ENCODE measurements at places on chromosomes 3 and 15.

DNA sequence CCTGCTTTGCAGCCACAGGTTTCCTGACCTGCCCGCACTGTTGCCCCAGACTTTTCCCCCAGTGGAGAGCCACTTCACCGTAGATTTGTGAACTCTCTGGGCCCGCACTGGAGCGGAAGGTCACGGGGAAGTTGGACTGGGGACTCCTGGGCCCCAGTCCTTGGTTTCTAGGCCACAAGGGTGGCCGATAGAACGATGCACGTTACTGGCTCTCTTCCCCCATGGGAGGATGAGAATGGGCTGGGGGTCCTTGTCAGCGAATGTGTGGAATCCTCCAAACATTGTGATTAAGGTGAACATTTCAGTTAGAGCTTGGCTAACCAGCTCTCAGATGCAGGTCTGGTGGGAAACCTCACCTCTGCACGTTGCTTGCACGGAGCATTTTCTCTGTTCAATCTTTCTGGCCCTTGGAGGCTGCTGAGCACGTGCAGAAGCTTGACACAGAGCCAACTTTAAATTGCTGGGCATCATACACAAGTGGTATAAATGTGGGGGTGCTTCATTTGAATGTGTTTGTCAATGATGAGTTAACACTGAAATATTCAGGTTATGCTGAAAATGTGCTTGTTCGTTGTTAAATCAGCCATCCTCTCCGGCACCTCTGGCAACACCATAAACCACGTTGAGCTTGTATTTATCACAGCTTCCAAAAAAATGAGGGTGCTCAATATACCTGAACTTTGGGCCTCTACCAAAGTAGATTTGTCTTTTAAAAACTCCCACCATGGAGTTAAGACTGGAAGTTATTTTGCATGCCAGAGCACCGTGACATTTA lies 976 bp downstream of the DIS3L start:
- DNase-seq: peak; percentile 75

DNA sequence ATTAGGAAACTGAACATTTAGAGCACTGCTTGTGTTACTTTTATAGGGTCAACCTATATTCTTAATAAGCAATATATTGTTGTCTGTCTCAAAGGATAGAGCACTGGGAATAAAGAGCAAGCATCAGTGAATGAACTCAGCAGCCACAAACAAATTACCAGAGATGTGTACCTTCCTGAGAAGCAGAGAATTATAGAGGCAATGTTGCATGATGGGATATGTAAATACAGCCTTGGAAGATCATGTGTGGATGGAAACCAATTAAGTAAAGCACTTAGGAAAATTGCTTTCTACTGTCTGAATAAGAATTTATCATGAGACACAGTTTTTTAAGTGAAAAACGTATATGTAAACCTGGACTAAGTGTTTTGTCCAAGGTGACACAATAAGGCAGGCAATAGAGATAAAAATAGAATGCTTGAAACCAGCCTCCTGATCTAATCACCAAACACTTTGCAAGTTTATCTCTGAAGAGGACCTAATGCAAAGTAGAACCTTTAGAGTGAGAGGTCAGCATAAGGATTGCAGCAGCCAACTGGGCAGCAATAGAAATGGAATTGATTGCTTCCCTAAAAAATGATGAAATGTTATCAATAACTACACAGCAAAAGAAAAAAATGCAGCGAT lies 848.0 kb downstream of the TUSC7 start:
- no peak for DNase-seq

GRCh38 chr15:44633603-44634002 lies 29.9 kb downstream of the SPG11 start:
- DNase-seq: peak; percentile 17

GRCh38 chr15:71440489-71441110 lies 325.3 kb downstream of the THSD4 start:
- DNase-seq: peak; percentile 57

- peak; percentile 64 for DNase-seq
Measured at GRCh38 chr15:38696109-38696727, 131.6 kb upstream of the RASGRP1 start.

DNA sequence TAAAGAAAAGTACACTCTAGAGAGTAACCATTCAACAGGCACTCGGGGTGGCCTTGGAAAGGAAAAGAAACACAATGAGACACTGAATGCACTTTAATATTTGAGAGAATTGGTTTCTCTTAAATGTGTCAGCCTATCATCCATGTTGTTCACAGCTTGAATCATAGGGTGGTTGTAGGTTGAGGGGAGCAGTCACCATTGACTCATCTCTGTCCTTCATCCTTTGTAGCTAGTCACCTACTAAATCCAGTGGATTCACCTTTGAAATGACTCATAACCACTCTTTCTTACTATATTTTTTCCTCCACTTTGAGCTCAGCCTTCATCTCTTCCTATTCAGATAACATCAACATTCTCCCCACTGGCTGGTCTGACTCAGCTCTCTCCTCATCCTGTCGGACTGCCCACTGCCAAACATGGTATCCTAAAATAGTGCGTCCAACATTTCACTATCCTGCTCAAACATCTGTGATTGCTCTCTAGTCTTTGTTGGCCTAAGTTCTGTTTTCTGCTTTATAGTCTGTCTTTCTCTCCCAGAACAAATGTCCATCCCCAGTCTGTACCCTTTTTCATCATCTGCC lies 182.7 kb upstream of the GADL1 start:
- DNase-seq: peak; percentile 96

DNA sequence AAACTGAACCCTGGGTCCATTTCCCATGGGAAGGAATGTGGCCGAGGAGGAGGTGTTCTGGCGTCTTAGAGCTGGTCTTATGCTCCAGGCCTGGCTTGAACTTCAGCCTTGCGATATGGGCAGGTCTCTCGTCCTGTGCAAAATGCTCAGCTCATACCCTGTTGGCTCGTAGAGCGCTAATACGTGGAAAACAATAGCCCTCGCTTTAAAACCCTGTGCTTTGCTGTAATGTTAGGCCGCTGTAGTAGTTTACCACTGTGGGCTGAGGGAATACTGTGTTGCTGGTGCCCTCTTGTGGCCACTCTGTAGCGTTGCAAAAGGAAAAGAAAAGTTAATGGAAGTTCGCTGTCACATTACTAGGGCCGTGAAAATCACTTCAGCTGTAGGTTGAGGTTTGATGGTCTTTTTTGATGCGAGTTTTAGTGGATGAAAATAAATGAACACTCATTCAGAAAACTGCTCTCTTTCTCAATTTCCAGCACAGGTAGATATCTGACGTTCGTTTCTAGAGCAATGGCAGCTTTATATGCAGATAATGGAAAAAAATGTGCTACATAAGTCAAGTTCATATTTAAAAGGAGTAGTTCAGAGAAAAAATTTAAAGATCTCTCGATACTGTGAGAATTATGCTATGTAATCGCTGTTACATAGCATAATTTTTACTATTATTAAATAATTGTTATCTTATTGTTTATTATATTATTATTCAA lies 92.9 kb downstream of the MCTP2 start:
- DNase-seq: peak; percentile 12

DNA sequence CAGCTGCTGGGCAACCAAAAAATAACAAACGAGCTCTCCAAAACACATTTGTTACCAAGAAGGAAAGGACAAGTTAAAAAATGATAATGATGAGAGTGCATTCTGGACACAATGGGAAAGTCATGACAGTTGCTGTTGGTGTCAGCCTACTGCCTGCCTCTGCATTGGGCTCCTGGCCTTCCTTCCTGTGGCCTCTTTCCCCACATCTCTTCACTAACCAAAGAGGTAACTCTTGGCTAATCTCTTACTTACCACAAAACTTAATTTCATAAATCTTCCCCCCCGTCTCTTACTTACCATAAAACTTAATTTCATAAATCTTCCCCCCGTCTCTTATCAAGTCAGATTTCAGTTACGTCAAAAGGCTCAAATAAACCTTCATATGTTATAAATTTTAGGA lies 58.6 kb downstream of the AGTR1 start:
- no peak for DNase-seq

GRCh38 chr3:61569856-61570580 lies 8.6 kb downstream of the PTPRG start:
- DNase-seq: no peak

GRCh38 chr15:58146749-58147148 lies 8.6 kb downstream of the AQP9 start:
- no peak for DNase-seq

GRCh38 chr15:57600197-57600596 lies 8.5 kb downstream of the MYZAP start:
- DNase-seq: no peak

DNA sequence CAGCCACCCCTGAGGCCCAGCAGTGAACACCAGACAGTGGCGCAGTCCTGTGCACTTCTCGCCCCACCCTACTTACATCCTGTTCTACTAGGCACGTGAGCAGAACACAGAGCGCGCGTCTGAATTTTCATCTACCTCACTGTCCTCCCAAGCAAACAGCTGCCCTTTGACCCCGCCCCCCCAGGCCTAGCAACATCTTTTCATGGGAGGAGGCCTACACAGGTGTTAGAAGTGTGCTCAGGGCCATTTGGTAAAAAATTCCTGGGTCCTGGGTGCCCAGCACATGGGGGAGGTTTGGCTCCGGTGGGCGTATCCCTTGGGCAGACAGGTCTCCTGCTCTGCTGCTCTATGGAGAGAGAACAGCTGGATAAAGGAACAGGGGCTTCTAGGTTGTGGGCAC lies 95.0 kb downstream of the MYLK start:
- no peak for DNase-seq

DNA sequence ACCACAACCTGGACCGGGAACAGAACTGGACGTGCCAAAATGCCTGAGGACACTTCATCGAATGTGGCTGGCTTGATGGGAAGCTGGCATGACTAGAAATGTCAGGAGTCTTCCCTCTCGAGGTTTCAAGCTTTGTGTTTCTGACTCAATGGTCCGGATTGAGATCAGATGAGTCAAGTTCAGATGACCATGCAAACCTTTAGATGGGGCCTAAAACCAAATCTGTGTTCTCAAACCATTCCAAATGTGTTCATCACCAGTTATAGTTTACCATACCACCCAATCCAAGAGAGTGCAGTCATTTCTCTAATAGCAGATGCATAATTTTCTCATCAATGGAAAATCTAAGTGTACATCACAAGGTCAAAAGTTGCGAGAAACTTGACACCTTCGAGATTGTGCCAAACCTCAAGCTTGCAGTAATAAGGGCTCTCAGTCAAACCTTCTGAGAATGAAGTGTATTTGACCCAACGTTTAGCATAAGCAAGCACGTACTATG lies 369.1 kb downstream of the RORA start:
- peak; percentile 65 for DNase-seq

- DNase-seq: no peak
Measured at GRCh38 chr3:195556390-195556789, 13.3 kb upstream of the PPP1R2 start.

DNA sequence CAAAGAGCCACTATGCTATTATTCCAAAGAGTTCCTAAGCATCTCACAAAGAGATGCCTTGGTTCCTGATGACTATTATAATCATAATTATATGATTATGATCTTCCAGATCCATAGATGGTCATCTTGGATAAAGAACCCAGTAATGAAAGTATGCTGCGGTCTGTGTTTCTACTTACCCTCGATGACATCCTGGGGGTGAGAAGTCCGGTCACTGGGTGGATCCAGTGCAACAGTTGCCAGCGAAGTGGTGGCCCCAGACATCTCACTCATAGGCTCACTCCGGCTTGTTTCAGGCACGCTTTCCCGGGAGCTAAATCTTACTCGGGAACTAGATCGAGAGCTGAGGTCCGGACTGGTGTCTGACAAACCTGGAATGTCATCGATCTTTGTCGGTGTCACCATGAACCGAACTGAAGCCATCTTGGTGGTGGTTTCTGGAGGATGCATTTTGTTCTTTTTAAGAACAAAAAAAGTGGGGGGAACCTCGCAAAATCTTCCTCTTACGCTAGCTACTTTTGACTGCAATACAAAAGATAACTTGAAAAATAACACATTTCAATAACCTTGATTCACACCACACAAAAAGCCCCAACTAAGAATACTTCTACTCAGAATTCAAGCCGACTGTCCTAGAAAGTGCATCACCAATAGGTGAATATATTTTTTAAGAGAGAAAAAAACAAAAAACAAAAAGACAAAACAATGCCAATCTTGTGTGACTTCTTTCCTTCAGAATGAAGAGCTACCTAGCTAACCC lies 1.2 kb downstream of the SLC12A6 start:
- no peak for DNase-seq

GRCh38 chr3:136195258-136196063 lies 674 bp downstream of the MSL2 start:
- DNase-seq: peak; percentile 46

DNA sequence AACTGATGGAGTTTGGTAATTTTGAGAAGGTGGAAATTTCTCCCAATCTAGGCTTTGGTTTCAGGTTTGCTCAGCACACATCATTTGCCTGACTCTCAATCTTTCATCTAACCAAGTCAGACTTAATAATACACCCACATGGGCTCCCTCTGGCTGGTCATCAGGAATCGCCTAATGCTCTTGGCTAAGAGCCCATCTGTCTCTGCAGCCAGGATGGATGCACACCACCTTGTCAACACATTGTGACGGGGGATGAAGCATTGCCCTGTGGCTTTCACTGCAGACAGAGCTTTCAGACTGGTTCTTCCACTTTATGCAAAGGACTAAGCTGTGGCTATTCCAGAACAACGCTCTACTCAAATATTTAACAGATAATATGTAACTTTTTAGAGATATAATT lies 3.0 kb upstream of the HDGFL3 start:
- peak; percentile 68 for DNase-seq

- DNase-seq: peak; percentile 71
Measured at GRCh38 chr3:101850246-101851051, 1.1 kb downstream of the NFKBIZ start.

DNA sequence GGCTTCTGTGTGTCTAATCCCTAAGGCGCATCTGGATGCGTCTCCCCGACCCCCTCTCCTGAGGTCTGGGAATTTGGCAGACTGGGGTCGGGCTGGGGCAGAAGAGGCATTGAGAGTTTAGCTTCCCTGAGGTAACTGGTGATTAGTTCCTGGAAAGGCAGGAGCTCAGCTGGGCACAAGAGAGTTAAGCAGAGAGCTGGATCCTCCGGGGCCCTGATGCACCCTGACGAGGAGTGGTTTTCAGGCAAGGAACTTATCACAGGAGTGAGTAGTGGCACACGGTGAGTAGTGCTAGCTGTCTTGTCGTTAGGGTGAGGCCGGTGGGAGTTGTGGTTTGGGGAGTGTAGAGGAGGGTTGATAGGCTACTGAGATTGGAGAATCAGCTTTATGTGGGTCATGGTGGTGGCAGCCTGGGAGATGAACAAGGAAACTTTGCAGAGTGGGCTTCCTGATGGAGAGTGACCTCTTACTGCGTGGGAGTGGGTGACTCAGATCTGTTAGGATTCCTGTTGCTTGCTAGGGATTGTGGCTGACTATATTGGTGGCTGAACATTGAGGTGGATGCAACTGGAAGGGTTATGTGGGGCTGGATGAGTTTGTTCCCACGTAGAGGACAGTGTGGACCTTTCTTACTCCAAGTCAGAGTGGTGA lies 897 bp downstream of the RAD54L2 start:
- peak; percentile 83 for DNase-seq

- DNase-seq: peak; percentile 80
Measured at GRCh38 chr15:58392611-58393161, 39.1 kb upstream of the LIPC start.

- DNase-seq: no peak
Measured at GRCh38 chr3:1093217-1093616, 393 bp downstream of the CNTN6 start.

GRCh38 chr3:14602006-14602803 lies 49.4 kb upstream of the CCDC174 start:
- no peak for DNase-seq

GRCh38 chr3:16885593-16886302 lies 993 bp downstream of the PLCL2 start:
- no peak for DNase-seq

GRCh38 chr15:33910741-33911140 lies 57.6 kb upstream of the CHRM5 start:
- DNase-seq: peak; percentile 64

GRCh38 chr3:16511681-16512434 lies 1.6 kb downstream of the RFTN1 start:
- DNase-seq: peak; percentile 89

- DNase-seq: no peak
Measured at GRCh38 chr15:31106495-31107300, 5.2 kb upstream of the TRPM1 start.

All from astrocyte (in vitro differentiated cells and primary cell).